ENCODE measurements at places on chromosomes 7 and 10.

GRCh38 chr10:69636273-69636575 is 6.2 kb downstream of the FAM241B start:
- DNase-seq = no peak

DNA sequence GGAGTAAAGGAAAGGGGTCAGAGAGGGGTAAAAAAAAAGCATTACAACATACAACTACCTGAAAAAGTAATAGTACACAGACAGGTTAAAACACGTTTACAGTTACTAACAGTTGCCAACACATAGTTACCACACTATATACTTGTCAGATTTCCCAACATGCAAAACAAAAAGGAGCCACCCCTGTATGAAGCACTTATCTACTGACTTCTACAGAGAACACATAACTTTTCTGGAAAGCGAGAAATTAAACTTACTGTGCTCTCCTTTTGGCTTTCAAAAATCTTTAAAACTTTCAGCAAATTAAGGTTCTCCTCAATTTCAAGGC is 2.1 kb downstream of the ABI1 start:
- DNase-seq = no peak

DNA sequence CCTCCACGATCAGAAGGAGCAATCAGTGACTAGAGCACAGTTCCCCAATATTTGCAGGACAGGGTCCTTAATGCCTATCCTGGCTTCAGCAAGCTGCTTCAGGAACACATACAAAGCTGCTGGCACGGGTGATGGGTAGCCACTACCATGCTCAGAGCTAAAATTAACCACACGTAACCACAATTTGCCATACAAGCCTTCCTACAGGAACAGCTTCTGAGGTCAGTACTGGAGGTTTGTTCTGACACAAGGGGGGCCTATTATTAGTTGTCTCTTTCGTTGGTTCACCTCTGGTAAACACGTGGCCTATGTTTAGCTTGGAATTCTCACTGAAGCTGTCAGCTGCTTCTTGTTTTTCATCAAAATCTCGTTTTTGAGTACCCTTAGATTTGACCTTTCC is 41.1 kb downstream of the ZNF248 start:
- DNase-seq = no peak

DNA sequence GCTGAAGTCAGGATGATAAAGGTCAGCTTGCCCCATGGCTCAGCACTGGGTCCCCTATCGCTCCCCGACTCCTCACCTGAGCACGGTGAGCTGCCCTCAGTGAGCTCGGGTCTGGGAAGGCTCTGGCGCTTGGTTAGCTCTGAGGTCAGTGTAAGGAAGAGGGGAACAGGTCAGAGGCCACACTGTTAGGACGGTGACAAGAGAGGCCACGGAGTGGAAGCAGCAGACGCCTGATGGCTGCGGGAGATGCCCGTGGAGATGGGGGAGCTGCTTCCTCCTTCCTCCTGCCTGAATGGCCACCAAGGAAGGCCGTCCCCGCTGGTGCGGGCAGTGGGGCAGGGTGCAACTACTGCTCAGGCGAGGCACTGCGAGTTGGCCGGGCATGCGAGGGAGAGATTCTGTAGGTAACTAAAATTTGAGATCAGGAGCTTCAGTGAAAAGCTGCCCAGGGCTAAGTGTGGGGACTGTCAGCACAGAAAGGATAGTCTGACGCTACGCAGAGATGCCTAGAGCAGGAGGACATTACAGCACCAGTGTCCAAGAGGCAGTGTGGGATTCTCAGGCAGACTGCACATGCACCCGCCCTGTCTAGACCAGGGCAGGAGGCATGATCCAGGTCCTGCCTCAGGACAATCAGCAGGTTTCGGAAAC is 231.3 kb upstream of the GRB10 start:
- no peak for DNase-seq

- DNase-seq = no peak
Measured at GRCh38 chr7:140885735-140886334, 38.9 kb downstream of the BRAF start.

DNA sequence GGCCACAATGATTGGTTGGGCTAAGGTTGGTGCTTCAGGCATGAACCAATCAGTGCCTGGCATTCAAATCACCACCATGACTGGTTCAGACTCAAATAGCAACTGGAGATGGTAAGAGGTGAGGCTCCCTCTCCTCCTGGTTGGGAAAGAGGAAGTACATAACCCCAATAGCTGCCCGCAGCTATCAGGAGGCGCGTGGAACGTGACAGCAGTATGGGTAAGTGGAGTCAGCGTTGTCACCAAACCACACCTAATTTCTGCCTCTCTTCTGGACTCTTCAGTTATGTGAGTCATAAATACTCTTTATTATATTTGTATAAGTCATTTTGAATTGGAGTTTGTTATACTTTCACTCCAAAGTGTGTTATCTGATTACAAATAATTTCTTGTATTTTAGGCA is 17.9 kb upstream of the ITGA8 start:
- no peak for DNase-seq

DNA sequence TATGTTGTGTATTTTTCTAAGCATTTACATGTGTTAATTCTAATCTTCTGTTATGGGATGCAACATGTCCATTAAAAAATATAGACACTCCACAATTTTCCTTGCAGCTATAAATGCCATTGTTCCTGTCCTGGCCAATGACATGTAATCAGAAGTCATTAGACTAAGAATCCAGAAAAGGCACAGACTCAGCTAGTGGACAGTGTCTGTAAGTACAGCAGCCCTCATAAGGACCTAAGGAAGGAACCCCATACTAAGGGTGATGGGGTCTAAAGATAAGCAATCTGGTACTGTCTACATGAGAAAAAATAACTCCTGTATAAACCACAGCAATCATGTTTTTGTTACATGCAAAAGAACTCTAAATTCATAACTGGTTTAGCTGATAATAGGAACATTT is 115.9 kb downstream of the GPR85 start:
- no peak for DNase-seq

DNA sequence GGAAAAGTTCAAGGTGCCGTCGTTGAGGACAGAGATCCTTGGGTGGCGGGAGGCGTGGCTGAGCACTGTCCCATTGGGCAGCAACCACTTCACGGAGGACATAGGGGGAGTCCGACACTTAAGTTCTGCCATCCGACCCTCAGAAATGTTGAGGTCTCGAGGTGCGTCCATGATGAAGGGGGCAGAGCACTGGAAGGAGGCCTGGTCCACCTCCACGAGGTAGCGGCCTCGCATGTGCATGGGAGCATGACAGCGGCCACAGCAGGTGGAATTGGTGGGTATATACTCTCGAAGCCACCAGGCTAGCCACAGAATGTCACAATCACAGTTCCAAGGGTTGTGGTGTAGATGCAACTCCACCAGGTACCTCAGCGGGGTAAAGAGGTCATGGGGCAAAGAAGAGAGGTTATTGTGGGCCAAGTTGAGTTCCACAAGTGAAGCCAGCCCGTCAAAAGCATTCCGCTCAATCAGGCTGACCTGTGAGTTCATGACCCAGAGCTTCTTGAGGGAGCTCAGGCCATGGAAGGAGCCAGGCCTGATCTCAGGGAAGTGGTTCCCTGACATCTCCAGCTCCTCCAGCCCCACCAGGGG is 1.7 kb downstream of the LRRC4 start:
- no peak for DNase-seq

- DNase-seq = no peak
Measured at GRCh38 chr10:95815133-95815532, 59.2 kb downstream of the ENTPD1 start.

GRCh38 chr7:19690736-19691135 is 18.1 kb downstream of the POLR1F start:
- no peak for DNase-seq

DNA sequence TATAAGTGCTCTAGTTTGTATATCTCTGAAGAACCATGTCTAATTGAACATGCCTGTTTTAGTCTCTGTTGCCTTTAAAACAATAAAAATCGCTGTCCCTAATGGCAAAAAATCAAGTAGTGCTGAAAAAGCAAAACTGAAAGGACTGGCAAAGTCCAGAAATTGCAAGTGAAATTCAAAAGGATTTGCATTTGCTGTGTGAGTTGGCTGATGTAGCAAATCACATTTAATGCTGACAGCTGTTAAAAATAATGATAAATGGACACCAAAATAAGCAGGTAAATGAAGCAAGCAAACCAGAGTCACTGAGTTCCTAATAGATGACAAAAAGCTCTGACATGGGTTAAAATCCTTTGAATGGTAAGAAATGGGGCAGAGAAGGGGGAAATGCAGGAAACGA is 874.1 kb downstream of the GRM8 start:
- DNase-seq = no peak

DNA sequence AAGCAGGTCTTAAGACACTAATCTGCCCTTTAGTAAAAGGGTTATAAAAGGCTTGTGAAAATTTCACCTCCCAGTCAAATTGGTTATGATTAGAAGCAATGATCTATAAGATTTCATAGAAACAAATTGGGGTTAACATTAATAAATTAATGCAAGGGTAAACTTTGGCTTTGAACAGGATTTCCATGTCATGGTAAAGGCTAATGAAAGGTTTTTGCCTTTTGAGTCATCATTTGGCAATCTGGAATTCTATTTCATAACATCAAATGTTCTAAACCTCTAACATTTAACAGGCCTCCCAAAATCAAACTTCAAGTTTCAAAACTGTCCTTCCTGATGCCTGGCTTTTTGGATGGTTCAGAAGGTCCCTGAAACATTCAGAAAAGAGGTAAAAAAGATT is 62.4 kb downstream of the COA1 start:
- no peak for DNase-seq

GRCh38 chr7:150396851-150397260 is 17.7 kb downstream of the ZNF775 start:
- DNase-seq = no peak

DNA sequence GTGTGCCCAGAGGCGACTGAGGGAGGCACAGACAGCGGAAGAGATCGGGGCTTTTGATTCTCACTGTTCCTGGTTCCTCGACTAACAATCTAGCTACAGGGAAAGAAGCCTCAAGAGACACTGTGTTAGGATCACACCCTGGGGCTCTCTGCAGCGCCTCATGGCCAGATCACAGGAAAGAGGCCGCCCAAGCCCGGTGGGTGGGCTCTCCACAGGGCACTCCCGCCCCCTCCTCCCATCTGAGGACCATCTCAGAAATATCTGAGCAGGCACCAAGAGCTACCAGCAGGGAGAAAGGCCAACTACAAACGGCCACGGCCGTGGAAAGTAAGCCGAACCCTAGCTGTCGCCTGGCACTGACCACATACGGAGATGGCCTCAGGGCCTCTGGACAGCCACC is 224.2 kb downstream of the MLLT10 start:
- DNase-seq = no peak

DNA sequence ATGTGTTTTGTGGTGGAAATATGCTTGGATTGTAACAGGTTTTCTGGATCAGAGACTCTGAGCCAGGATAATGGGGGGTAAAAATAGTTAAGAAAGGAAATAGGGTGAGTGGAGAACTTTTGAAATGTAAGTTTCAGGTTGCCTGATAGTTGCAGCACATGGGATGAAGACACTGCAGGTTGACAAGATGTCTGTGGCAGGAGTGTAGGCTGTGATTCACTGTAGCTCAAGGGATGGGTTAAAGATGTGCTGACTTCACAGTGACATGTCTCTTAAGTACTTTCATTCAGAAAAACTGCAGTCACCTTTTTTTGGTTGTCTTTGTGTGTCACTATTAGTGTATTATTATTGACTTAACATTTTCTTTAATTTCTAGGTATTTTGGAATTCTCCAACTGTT is 63.5 kb upstream of the SLC39A12 start:
- DNase-seq = no peak

GRCh38 chr7:79692015-79692414 is 238.5 kb upstream of the MAGI2 start:
- no peak for DNase-seq

GRCh38 chr7:674454-675410 is 51.8 kb upstream of the DNAAF5 start:
- no peak for DNase-seq

GRCh38 chr10:79176949-79177602 is 108.3 kb downstream of the ZMIZ1 start:
- no peak for DNase-seq

- no peak for DNase-seq
Measured at GRCh38 chr7:34315032-34315431, 343.0 kb upstream of the NPSR1 start.
